ENCODE measurements at places on chromosomes 13 and 19.

GRCh38 chr13:95833719-95834118 lies 156.8 kb downstream of the DNAJC3 start:
- no peak for DNase-seq

- no peak for DNase-seq
These were observed 13.6 kb downstream of the ONECUT3 start for GRCh38 chr19:1766800-1767352.

- no peak for DNase-seq
These were observed 30.4 kb downstream of the KLF5 start for GRCh38 chr13:73089213-73089612.

GRCh38 chr13:110914081-110914330 lies 863 bp downstream of the ANKRD10 start:
- DNase-seq, result no peak

DNA sequence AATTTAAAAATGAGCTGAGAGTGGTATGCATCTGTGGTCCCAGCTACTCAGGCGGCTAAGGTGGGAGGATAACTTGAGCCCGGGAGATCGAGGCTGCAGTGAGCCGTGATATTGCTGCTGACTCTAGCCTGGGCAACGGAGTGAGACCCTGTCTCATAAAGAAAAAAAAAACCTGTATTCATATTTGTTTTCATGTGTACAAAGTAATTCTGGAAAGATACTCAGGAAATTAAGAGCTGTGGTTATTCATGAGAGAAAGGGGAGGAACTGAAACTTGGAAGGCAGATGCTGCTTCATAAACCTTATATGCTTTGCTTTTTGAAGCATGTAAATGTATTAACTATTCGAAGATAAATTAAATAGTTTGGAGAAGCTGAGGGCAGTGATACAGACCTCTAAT lies 8.8 kb upstream of the RLN3 start:
- no peak for DNase-seq
